ENCODE measurements at places on chromosomes 5 and 9.

GRCh38 chr9:136054798-136055714 lies 40.0 kb downstream of the NACC2 start:
- DNase-seq, result no peak

- no peak for DNase-seq
Measured at GRCh38 chr5:51404255-51404654, 21.0 kb downstream of the ISL1 start.

GRCh38 chr9:97908705-97909104 lies 13.6 kb downstream of the TRMO start:
- no peak for DNase-seq

GRCh38 chr9:99419070-99419469 lies 197.0 kb downstream of the SEC61B start:
- DNase-seq, result no peak

DNA sequence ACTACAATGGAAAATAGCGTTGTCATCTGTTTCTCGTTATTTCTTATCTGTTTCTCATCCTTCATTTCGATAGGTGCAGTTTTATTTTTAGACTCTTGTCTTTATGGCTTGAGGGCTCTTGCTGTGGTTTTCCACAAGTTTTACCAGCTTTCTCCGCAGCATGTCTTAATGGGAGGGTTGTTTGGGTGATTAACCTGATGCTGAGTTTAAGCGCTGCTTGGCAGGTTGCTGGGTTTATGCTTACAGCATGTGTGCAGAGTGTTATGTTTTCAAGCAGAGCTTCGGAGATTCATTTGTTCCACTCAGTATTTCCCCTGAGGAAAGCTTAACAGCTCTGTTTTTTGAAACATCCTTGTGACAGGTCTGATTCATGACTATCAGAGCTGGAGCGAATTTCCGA lies 154.0 kb downstream of the SLC12A2 start:
- no peak for DNase-seq

- DNase-seq, result no peak
Measured at GRCh38 chr5:119280380-119280779, 75.4 kb upstream of the TNFAIP8 start.

DNA sequence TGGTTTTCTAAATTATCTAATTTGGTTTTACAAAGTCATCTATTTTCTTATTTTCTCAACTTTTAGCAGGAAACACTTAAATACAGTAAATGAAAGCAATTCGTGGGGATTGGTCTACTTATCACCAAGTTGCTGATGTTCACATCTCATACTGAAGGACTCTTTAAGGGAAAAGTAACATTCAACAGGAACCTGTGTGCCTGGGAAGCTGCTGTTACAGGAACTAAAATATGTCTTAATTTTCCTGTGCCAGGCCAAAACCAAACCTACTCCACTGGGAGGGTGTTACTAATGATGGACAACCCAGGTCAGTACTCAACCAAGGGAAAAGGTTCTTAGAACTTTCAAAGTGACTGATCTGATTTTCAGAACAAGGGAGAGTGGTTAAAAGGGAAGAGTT lies 5.3 kb downstream of the ISCA1 start:
- DNase-seq, result no peak
